Right renal pelvis (tissue), 4 donors: ENCODE measurements at places on chromosomes 3 and 15. TPM values are rescaled to one million over a fixed set of nuclear protein-coding genes. Genes with fewer than 3 reads are reported as not detected.

- no peak for DNase-seq
Observed at GRCh38 chr3:146468671-146469149, 651 bp downstream of the PLSCR2 start.

GRCh38 chr15:39593656-39594445, 13.0 kb downstream of the THBS1 start:
- DNase-seq = no peak

DNA sequence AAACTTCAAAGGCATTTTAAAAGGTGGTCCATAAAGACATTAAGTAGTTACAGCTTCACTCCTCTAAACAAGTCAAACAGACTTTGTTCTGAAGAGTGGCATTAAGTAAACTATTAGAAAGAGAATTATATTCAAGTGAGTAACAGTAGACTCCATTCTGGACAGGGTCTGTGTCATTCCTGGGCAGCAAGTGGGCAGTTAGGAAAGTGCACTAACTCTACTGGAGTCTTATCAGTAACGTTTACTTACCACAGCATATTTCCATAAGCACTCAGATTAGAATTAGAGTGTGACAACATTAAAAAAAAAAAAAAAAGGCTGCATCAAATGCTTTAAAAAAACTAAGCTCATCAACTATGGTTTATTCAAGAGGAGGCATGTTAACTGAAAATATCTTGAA, 10.6 kb downstream of the UBR1 start:
- DNase-seq = no peak

The HRG gene
- 2.0 TPM for polyA plus RNA-seq

The DNAJB8 gene
- not detected for polyA plus RNA-seq
